ENCODE measurements at places on chromosomes 16 and 17.
A peak's percentile ranks its signal among the peaks of the same experiment; 100 is the strongest.

DNA sequence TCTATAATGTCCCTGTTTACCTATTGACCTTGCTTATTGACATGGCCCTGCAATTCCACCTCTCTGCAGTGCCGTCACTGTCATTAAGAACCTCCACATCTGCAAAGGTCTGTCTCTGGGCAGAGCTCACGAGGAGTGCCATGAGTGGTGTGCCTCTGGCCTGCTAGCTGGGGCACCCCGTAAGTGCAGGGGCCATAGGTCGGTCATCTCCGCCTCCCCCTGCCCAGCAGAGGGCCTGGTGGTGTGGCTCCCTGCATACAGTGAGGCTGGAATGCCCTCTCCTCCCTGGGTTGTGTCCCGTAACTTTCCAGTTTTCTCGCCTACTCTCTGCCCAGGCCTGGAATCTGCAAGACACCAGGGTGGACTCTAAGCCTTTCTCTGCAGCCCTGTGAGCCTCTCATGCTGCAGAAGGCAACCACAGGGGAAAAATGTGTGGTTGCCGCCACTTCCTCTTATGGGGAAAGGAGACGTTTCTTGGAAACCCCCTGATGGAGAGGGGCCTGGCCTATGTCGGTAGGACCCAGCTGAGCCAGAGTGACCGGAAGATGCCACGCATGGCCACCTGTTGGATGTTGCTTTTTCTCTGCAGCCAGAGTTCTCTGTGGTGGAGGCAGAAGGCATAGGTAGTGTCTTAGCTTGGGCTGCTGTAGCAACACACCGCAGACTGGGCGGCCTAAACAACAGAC lies 2.7 kb upstream of the SNX20 start:
- no peak for DNase-seq

DNA sequence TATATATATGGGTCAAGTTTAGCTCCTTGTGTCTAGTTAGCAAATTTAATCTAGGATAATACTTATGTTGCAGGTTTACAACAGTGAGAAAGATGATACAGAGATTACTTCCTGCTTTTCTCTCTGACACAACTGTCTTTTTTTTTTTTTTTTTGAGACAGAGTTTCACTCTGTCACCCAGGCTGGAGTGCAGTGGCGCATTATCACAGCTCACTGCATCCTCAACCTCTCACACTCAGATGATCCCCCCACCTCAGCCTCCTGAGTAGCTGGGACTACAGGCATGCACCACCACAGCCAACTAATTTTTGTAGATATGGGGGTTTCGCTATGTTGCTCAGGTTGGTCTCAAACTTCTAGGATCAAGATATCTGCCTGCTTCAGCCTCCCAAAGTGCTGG lies 706.9 kb upstream of the SOX9 start:
- DNase-seq = no peak

DNA sequence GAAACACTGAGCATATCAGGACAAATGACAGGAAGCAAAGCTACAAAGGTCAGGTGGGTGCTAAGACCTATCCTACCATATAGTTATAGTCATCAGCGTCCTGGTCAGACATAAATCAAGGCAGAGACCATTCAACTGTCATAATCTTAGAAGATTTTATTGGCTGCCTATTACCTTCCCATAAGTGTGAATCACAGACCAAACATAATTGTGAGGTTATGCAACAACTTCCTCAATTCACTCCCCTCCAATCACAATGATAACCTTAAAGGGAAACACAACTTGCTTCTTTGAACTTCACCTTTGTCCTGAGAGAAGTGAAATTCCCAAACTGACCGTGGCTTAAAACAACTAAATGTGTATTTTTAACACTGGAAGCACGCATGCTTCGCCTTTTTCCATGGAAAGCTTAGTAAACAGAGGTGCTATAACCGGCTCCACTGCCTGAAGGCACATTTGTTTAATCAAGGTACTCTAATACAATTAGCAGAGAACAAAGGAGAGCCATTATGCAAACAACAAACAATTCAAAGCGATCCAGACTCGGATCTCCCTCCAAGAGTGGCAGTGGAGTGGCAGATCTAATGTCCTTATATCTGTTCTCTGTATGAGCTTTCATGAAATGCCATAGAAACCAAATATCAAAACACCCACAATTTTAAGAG lies 84.9 kb downstream of the TMEM114 start:
- DNase-seq = no peak

GRCh38 chr16:65547772-65548446 lies 426.0 kb upstream of the CDH11 start:
- peak; percentile 71 for DNase-seq

- no peak for DNase-seq
These were observed 53.6 kb downstream of the TEX2 start for GRCh38 chr17:64209356-64209941.

DNA sequence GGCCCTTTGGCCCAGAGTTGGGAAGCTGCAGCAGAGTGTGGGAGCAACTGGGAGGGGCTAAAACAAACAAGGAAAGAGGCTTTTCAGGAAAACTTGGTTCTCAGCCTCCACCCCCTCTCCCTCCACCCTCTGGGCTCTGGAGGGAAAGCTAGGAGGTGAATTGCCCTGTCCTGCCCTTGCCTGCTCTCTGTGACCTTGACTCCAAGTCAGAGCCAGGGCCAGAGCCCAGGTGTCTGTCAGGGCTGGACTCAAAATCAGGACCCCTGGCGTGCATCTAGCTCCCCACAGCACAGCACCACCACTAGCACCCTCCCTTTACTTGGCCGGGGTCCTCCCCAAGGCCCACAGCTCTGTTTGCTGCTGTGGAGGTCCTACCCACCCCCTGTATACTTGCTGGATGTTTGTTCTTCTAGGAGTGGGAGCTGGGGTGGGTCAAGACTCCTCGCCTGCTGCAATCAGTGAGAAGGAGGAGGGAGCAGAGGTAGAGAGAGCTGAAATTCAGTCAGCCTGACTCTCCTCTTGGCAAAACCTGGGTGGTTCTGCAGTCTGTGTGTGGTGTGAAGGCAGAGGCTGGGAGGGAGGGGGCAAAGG lies 2.8 kb upstream of the NR1D1 start:
- no peak for DNase-seq

GRCh38 chr16:12255919-12256665 lies 279.6 kb downstream of the SNX29 start:
- no peak for DNase-seq

DNA sequence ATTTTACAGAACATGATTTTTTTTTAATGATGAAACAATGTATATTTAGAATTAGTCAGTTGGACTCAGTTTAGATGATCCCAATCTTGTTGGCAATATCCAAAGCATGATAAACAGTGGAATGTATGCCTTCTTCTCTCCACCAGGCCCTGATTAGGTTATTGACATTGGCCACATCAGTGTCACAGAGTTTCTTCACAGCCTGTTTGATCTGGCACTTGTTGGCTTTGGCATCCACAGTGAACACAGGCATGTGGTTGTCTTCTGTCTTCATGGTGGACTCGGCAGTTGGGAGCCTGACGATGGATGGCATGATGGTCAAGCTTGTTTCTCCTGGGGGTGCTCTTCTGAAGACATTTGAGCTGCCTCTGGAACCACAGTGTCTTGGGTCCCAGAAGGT lies 317.5 kb downstream of the PMP22 start:
- no peak for DNase-seq

DNA sequence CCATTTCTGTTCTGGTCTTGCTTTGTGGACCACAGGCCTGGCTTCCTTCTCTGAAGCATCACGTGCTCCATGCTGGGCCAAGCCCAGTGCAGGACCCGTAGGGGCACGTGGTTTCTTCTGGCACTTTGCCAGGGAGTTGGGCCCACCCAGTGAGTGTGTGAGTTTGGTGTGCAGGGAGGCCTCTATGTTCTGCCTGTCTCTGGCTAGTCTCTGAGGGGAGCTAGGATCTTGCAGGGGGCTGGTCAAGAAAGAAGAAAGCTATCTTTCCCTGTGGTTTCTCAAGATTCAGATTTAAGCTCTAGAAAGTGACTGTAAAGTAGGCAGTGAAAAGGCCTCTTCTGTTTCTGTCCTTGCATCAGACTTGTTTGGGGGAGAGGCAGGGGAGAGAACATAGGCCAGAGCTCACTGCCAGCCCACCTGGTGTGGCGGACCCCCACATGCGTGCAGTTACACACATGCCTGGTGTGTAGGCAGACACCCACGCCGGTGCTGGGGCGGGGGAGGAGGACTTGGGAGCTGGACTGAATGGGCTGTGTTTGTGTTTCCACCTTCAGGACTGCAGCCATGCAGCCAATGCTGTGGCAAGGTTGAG lies 11.8 kb downstream of the LASP1 start:
- peak; percentile 92 for DNase-seq

- DNase-seq = no peak
These were observed 53.7 kb upstream of the METRNL start for GRCh38 chr17:83025636-83026280.

GRCh38 chr17:79836972-79837887 lies 2.0 kb downstream of the CBX4 start:
- peak; percentile 68 for DNase-seq

- DNase-seq = no peak
These were observed 119.8 kb downstream of the CLEC16A start for GRCh38 chr16:11064202-11064540.

DNA sequence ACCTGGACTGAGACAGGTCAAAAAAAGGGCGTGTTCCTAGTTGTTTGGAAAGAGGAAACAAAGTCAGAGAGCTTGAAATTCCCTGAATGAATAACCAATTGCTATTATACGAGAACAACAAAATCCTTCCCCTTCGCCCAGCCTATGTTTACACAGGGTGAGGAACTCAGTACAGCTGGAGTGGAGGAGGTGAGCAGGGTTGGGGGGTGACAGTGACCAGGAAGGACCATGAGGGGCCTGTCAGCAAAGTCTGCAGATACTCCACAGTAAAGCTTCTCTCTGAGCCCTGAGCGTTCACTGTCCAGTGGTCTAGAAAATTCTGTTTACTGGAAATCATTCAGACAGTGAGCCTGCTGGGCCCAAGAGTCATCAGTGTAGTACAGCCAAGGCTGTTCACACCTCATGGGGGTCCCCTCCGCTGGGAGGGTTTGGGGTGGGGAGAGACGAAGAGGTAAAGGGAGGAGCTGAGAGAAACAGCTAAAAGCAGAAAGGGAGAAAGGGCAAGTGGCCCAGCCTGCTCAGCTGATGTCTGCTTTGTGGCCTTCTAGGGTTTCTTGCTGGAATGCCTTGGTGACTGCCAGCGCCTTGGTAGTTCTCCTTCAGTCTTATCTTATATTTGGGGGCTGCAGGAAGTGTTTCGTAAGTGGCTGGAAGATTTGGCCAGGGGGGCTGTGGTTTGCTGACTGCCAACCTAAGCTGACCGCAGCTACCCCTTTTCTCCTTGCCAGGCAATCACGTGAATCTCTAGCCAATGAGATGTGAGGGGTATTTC lies 5.7 kb downstream of the DUSP3 start:
- no peak for DNase-seq
